ENCODE measurements at places on chromosomes 5 and 9.

GRCh38 chr5:59674763-59675162 lies 218.8 kb downstream of the PDE4D start:
- DNase-seq = no peak

DNA sequence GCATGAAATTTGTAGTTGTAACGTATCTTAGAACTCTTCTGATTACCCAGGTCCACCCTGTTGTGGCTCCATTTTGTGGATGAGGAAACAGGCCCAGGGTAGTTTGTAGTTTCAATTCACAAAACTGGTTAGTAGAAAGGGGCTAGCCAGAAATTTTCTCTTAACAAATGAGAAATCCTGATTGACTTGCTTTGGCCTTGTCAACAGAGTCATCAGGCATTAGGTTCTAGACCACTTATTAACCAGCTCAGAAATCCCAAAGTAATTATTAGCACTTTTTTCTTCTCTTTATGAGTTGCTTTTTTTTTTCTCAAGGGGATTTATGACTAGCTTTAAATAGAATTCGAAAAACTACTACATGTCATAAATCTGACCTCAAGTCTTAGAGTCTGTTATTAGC lies 160.2 kb downstream of the SH3GL2 start:
- no peak for DNase-seq

GRCh38 chr5:55324815-55325418 lies 17.1 kb downstream of the MTREX start:
- DNase-seq = no peak

- DNase-seq = no peak
Measured at GRCh38 chr9:70028287-70028686, 15.4 kb upstream of the MAMDC2 start.

GRCh38 chr5:149924486-149924885 lies 20.1 kb downstream of the PDE6A start:
- DNase-seq = no peak

DNA sequence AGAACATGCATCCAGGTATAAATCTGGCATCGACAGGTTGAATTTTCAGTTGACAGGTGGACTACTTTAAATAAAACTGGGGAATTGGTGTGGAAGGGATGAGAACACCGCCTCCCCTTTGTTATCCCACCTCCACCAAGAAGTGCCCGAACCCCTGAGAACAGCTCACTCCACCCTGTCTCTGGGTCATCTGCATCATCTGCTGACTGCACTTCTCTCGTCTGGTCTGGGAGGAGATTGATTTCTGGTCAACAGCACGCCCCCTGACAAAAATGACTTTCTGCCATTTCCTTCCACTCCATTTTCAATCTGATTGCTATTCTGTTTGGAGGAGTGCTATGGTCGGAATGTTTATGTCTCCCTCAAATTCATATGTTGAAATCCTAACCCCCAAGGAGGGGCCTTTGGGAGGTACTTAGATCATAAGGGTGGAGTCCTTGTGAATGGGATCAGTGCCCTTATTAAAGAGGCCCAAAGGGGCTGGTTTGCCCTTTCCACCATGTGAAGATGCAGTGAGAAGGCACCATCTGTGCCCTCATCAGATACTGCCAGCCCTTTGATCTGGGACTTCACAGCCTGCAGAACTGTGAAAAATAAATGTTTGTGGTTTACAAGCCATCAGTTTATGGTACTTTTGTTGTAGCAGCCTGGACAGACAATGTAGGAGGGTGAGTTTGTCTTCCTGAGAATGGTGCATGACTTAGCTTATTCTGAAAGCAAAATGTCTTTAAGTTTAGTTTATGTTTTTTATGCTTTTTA lies 145.7 kb downstream of the EGFLAM start:
- no peak for DNase-seq

- no peak for DNase-seq
Measured at GRCh38 chr5:132002757-132003156, 8.7 kb downstream of the ACSL6 start.

DNA sequence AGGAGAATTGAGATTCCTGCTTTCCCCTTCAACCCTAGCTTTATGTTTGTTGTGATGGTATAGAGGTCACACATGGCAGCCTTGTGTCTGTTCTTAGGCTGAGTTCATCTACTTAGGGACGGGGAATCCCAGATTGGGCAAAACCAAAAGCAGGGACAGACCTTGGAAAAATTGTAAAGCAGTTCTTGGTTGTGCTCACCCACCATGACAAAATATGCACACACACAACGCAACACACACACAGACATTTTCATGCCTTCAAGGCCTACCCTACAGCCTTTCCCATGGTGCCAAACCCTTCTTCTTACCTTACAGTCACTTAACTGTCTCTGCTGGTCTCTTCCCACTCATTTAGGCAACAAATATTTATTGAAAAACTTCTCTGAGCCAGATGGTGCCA lies 14.8 kb downstream of the PCDHGC5 start:
- no peak for DNase-seq

DNA sequence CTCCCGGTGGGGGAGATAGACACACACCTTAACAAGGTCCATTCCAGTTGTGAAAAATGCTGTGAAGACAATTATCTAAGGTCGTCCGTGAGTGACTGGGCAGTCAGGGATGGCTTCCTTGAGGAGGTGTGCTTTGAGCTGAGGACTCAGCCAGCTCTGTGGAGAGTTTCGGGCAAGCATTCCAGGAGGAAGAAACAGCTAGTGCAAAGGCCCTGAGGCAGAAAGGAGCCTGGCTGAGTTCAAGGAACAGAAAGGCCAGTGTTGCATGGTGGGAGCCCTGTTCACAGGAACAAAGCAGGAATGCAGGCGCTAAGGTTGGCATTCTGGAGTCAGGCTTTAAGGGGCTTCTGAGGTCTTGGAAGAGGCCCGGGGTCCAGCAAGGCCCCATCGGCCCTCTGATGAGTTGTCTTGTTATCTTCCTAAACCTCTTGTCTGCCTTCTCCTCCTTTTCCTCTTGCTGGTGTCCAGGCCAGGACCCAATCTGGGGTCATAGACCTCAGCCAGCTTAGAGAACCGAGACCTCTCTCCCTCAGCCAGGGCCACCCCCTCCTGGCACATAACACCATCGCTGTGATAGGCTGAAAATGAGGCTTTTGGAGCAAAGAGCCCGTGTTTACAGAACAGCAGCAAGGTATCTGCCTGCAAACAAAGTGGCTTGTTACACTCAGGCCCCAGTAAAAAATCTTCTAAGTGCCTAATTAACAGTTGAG lies 270.2 kb upstream of the MVB12B start:
- DNase-seq = no peak

DNA sequence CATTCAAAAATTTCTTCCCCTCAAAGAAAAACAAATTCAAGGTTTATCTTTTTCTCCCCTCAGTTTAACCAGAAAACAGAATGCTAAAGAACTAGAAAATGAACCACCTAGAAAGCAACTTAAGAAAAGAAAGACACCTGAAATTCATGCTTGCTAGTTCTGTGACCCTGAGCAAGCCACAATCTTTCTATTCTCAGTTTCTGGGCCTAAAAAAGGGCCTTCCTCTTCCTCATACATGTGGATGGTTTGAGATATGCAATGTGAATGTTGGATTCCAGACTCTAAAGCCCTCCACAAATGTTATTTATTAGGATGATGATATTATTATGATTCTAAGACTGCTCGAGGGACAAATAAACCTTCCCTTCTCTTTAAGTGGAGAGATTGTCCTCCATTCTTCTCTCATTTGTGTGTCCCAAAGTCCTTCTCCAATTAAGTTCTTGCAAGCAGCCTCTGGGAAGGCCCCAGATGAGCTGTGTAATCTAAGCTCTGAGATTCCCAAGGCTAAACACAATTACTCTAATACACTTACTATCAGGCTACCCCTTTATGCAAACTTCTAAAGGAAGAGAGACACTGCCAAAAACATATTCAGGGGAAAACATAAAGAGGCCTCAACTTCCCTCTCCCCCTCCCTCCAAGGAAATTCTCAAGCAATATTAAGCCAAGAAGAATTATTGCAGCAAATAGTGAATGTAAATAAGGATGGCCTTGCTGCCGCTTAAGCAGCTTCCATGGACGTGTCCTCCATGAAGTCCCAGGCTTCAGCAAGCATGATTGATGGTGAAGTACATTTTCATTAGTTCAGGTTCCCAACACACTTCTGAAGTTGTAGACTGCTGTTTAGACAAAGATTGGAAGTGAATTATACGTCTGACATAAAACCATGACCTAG lies 80.2 kb downstream of the PRKACG start:
- DNase-seq = no peak

GRCh38 chr9:127159325-127159801 lies 36.9 kb upstream of the ANGPTL2 start:
- no peak for DNase-seq

DNA sequence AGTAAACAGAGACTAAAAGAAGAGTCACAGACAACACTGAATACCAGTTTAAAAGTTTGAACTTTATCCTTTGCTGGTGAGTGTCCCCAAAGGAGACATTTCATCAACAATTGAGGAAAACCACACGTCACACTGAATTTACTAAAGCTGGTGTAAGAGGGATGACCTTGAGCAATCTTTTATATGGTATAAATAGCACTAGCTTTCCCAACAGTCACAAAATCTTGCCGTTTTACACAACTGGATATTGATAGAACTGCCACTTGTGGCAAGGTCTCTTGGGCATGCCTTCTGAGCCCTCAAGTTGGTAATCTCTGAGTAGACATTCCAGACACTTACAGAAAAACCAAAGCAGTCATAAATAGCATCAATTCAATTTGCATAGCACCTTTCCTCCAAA lies 311.5 kb upstream of the TARS1 start:
- DNase-seq = no peak

DNA sequence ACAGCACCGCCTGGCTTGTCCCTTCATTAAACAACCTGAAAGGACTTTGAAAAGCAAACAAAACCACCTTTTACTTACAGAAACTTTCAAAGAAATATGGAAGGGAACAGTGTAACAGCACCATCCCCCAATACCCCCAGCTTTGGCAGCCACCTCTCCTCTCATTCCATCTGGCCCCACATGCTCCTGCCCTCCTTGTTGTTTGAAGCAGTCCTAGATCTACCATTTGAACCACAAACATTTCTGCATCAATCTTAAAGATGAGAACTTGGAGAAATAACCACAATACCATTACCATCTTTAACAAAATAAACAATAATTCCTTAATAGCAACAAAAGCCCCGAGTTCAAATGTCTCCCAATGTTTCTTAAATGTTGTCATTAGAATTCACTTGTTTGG lies 17.8 kb upstream of the COL15A1 start:
- DNase-seq = no peak

GRCh38 chr5:179160584-179160983 lies 100.4 kb downstream of the ZNF354C start:
- no peak for DNase-seq

- DNase-seq = no peak
Measured at GRCh38 chr5:150122536-150123481, 32.8 kb downstream of the PDGFRB start.

DNA sequence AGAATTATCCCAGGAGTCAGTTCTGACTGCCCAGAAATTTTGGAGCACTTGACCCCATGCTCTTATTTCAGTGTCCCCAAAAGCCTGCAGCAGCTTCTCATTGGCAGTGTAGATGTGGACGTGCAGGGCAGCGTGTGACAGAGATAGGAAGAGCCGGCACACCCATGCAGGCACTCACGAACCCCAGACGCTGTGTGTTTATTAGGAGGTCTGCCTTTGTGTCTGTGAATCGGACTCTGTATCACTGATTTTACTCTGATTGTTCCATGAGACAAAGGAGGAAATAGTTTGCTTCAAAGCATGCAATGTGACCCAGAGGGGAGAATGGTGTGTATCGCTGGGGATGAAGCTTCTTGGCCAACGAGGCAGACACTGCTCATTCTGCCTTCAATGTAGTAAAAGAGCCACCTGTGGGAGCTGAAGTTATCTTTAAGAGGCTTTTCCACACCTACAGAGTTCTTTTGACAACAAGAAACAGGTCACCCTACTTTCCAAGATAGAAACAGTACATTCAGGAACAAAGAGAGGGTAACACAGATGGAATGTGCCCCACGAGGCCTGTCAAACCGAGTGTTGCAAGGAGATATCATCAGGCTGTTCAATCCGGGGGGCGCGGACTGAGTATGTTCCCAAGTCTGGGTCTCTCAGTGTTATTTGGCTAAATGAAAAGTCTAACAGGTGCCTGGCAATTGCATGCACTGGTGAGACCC lies 224.0 kb downstream of the NTRK2 start:
- DNase-seq = no peak

GRCh38 chr9:70297141-70297540 lies 38.4 kb downstream of the SMC5 start:
- DNase-seq = no peak

GRCh38 chr5:72202331-72202825 lies 95.1 kb downstream of the MAP1B start:
- DNase-seq = no peak

- no peak for DNase-seq
Measured at GRCh38 chr5:25458628-25459027, 813.9 kb upstream of the CDH10 start.

DNA sequence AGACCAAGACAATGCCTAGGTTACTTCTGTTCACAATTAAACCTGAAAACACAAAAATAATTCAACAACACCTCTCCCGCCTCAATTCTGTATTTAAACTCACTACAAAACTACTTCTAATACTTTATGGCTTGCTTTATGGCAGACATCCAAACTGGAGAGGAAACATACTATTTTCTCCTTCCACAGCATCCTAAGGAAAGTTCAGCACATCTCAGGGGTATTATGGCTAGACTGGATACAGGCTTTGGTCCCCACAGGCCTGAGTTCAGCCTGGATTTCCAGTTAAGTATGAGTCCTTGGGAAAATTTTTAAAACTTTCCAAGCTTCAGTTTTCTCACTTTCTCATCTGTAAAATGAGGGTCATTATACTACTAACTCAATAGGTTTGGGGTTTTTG lies 480.2 kb downstream of the CAAP1 start:
- no peak for DNase-seq

- DNase-seq = no peak
Measured at GRCh38 chr9:108039493-108039892, 549.9 kb upstream of the KLF4 start.

DNA sequence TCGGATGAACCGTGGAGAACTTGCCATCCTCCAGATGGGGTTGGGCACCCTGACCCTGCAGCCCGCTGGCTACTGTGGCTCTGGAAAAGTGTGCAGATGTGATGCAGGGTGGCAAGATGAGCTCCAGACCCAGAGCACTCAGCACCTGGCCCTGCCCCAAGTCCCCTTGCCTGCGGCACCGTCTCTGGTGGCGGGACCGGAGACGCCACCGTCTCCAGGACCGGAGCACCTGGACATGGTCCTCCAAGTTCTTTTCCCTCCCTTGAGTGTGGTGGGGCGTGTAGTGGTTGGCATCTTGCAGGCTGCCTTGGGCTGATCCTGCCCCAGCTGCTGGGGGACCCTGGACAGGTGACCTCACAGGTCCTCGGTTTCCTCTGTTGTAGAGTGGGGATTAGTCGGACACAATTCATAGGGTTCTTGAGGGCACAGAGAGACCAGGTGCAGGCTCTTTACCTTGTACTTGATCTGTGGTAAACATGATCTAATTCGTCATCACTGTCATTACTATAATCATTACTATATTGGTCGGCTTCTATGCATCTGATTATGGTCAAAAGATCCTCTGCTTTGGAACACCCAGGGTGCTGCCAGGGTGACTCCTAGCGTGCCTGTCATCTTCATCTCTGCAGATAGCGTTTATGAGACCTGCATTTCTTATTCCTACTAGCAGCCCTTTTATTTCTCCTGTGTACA lies 83.5 kb downstream of the COL5A1 start:
- no peak for DNase-seq

- DNase-seq = no peak
Measured at GRCh38 chr9:77879437-77879943, 152.1 kb downstream of the GNAQ start.

All from activated gamma-delta T cell treated with Interleukin-2 at 50 U/mL for 16 hours (primary cell).